Cortex of kidney (tissue), 1 donor: ENCODE measurements at places on chromosomes 7 and 10.

DNA sequence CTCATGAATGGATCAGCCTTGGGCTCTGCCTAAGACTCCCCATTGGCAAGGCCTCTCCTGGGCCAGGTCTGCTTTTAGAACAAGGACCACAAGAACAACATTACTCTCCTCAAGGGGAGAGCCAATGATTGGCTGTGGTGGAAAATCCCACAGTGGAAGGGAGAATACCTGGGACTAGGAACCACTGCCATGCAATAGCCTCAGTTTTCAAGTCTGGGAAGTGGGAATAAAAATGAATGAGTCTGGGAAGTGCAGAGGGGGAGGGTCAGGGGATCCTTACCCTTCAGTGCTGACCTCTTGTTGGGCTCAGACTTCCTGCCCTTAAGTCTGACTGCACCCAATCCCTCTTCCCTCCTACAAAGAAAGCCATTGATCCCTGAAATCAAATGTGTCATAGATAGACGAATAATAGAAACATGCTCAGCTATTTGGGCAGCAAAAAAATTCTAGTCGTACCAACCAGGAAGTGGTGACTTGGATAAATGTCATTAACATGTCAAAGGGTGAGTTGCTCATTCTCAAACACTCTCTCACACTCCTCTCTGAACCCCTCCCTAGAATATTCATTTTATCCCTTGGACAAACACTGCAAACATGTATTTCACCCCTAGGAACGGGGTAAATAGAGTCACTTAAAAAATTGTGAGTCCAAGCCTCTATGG, 123.6 kb downstream of the SH3PXD2A start:
- no peak for DNase-seq

DNA sequence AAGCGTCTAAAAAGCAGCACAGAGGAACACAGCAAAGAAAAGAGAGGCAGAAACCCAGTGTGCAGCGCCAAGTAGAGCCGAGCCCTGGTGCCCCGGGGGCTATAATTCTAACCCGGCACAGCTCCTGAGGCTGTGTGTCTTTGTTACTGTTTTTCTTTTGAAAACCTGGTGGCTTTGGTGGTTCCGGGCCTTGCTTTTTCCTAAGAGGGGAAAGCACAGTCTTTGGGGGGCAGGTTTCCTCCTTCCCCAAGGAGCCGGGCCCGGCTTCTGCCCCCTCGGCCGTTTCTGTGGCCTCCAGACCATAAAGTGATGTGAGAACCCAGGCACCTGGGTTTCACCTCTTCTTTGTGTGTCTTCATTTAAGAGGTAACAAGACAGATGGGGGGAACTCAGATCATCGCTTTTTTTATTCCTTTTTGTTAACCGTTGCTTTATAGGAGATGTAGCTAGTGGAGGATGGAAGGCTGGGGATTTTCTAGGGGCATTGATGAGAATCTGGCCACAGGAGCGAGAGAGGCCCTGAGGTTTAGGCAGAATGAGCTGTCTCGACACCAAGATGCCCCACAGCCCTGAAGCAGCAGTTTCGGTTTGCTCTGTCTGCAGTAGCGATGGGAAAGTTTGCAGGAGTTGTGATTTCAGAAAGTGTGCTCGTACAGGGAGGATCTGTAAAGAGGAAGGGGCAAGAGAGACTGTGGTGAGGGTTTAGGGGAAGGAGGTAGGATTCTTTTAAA, 367.8 kb upstream of the GALNT17 start:
- DNase-seq, result no peak

DNA sequence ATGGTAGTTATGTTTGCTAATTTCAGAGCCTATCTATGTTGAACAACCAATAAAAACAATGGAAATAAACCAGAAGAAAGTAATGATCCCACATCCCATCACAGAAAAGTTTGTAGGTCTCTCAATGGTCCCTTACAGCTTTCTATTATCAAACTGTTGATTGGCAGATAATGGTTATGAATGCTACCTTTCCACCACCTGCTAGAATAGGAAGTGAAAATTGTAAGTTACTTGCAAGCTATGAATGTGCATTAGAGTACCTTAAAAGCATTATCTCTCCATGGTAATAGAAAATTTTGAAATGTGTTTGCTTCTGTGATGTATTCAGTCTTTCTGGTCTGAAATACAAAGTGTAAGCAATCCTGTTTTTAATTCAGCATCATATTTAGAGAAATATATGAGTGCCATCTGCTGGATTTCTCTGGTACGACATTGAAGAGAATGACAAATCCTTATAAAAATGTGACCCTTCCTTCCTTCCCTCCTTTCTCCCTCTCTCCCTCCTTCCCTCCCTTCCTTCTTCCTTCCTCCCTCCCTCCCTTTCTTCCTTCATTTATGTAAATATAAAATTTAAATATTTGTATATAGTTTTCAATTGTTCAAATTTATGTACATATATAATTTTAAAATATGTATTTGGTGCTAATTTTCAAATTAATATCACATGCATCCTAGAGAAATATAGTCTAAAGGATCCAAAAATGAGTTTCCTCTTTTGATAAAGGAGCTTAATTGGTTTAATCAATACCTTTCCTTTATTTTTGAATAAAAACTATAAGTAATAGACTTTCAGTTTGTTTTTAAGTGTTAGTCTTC, 41.4 kb upstream of the PNLIPRP3 start:
- no peak for DNase-seq

GRCh38 chr10:12067336-12067735, 1.4 kb upstream of the DHTKD1 start:
- DNase-seq, result no peak

GRCh38 chr7:55245271-55245723, 119.8 kb upstream of the LANCL2 start:
- DNase-seq, result no peak

- no peak for DNase-seq
Measured at GRCh38 chr10:47092376-47092775, 181.1 kb downstream of the PTPN20 start.

GRCh38 chr7:115409682-115410433, 488.0 kb downstream of the MDFIC start:
- DNase-seq, result no peak

DNA sequence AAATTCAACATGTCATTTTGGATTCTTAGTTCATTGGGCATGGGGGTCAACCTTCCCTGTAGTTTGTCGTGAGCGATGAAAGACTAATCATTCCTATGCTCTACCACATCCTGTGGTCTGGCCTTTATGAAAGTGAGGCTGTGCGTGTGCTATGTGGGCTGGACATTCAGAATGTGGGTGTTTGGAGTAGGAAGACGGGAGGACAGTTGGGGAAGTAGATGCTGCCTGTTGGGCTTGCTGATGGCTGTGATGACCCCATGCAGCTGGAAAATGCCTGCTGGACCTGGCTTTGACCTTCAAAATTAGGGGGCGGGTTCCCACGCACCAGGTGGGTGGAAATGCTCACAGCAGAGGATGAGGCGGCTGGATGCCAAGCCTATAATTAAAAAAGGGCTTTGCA, 90.9 kb upstream of the MKI67 start:
- no peak for DNase-seq

GRCh38 chr7:92244808-92245486, 767 bp downstream of the KRIT1 start:
- no peak for DNase-seq

- no peak for DNase-seq
Measured at GRCh38 chr7:67518580-67518979, 521.9 kb downstream of the TYW1 start.
